NCI-H748 treated with DMSO at 0.1 percent for 48 hours (cell line): ENCODE measurements at places on chromosomes 1 and 21.

DNA sequence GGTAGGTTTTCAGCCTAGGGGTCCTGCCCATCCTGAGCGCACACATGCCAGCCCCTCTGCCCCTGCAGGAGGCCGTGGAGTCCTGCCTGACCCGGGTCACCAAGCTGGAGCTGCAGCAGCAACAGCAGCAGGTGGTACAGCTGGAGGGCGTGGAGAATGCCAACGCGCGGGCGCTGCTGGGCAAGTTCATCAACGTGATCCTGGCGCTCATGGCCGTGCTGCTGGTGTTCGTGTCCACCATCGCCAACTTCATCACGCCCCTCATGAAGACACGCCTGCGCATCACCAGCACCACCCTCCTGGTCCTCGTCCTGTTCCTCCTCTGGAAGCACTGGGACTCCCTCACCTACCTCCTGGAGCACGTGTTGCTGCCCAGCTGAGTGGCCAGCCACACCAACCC is 44.0 kb downstream of the TMCC2 start:
- DNase-seq, result no peak

- DNase-seq, result no peak
Measured at GRCh38 chr1:61140778-61141177, 58.4 kb downstream of the NFIA start.

- DNase-seq, result no peak
Measured at GRCh38 chr1:24986372-24986965, 56.4 kb upstream of the RUNX3 start.

GRCh38 chr1:226606311-226607267 is 58.0 kb downstream of the STUM start:
- DNase-seq, result no peak
